ENCODE measurements at places on chromosomes 5 and 9.

GRCh38 chr9:1938135-1938534 is 77.0 kb upstream of the SMARCA2 start:
- DNase-seq = no peak

GRCh38 chr9:136326761-136327303 is 507 bp upstream of the GPSM1 start:
- no peak for DNase-seq

GRCh38 chr9:107735821-107736220 is 246.3 kb upstream of the KLF4 start:
- no peak for DNase-seq

GRCh38 chr9:109378316-109378715 is 57.5 kb upstream of the EPB41L4B start:
- no peak for DNase-seq

GRCh38 chr5:135913713-135914626 is 18.3 kb upstream of the IL9 start:
- DNase-seq = no peak

DNA sequence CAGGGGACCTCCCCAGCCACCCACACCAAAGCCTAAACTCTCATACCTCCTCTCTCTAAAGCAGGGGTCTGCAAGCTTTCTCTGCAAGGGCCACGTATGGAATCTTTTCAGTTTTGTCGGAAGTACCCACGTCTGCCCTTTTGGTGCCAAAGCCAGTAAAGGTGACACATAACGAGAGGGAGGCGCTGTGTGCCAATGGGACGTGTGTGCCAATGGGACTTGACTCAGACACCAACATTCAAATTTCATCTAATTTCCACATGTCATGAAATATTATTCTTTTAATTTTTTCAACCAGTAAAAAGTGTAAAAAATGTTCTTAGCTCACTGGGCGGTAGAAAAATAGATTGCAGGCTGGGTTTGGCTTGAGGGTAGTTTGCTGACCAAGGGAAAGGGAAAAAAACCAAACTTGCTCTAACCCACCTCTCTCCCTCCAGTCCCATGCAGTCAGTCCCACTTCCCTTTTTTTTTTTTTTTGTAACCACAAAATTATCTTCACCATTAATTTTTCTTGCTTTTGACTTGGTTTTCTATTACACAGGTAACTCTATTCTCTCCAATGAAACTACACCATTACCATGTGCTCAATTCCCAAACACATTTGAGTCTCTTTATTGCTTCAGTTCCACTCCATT is 25.5 kb downstream of the OR2V1 start:
- DNase-seq = no peak

- no peak for DNase-seq
Observed at GRCh38 chr9:99682378-99682777, 139.3 kb upstream of the NR4A3 start.

- DNase-seq = no peak
Observed at GRCh38 chr5:7321724-7322123, 74.2 kb upstream of the ADCY2 start.

GRCh38 chr5:91313757-91314673 is 69.1 kb downstream of the ARRDC3 start:
- DNase-seq = peak; percentile 61

GRCh38 chr9:125370786-125371185 is 109.2 kb downstream of the GAPVD1 start:
- no peak for DNase-seq

DNA sequence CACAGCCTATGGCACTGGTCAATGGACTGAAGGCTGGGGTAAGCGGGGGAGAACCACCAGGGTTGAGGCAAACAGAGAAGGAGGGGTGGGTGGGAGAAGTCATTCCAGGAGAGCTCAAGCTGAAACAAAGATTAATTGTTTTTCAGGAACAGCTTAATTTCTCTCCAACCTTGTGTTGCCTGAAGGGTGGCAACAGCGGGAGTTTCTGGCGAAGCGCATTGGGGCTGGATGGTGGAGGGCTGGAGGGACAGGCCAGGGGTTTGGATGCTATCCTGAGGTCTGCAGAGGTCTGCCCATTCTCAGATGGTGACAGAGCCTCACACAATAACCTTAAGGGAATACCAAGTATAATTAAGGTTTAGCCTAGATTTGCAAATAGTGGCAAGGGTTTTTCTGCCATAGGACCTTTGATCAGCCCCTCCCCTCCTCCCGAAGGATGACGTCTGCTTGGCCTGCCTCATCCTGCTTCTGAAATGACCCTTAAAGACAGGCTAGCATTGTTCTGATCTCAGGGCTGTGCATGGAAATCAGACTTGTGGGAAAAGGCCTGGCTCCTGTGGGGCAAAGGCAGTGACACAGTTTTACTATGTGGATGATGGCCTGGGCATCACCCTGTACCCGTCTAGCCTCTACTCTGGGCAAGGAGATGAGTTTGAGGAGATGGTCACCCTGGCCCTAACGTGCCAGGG is 32.7 kb downstream of the PSD2 start:
- peak; percentile 26 for DNase-seq

GRCh38 chr5:136636001-136636400 is 270.7 kb upstream of the TRPC7 start:
- no peak for DNase-seq

DNA sequence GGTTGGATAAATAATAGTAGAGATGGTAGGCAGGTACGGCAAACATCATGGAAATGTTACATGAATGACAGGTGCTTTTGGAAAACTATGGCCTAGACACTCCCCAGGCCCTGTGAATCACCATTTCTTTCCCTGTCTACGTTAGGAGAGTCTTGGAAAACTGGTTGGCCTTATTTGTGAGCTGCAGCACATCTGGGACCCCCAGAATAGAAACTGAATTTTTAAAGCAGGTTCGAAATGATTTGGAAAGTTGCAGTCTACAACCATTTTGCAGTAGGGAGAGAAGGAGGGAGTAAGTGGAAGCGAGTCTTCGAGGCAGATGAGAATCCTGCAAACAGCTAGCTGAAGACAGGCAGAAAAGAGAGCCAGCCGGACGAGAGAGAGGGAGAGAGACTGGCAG is 13.0 kb downstream of the C1QTNF2 start:
- no peak for DNase-seq

DNA sequence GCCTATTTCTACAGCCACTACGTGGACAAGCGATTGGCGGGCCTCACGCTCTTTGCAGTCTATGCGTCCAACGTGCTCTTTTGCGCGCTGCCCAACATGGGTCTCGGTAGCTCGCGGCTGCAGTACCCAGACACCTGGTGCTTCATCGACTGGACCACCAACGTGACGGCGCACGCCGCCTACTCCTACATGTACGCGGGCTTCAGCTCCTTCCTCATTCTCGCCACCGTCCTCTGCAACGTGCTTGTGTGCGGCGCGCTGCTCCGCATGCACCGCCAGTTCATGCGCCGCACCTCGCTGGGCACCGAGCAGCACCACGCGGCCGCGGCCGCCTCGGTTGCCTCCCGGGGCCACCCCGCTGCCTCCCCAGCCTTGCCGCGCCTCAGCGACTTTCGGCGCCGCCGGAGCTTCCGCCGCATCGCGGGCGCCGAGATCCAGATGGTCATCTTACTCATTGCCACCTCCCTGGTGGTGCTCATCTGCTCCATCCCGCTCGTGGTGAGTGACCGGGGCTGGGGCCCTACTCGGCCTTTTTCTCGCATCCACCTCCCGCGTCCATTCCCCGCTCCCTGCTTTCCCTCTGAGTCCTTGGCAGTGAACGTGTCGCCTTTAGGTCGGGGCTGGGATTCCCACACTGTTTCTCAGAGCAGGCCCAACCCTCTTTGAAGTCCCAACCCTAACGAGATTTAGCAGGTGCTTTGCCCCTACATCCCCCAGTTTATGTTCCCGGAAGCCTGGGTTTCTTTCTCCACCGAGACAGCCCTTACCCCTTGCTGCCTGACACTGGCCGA is 1.8 kb downstream of the PTGER4 start:
- DNase-seq = no peak

DNA sequence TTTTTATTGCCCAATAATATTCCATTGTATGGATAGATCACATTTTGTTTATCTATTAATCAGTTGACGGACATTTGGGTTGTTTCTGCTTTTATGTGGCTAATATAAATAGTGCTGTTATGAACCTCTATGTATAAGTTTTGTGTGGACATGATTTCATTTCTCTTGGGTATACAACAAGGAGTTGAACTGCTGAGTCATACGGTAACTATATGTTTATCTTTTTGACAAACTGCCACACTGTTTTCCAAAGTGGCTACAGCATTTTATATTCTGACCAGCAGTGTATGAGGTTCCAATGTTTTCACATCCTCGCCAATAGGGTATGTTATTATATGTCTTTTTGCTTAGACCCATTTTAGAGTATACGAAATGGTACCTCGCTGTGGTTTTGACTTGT is 264.3 kb downstream of the RFX3 start:
- DNase-seq = no peak

- no peak for DNase-seq
Observed at GRCh38 chr9:135283671-135284070, 195.9 kb upstream of the PPP1R26 start.

GRCh38 chr9:94908583-94909249 is 182.2 kb downstream of the AOPEP start:
- DNase-seq = no peak

GRCh38 chr9:133950192-133950591 is 41.9 kb downstream of the VAV2 start:
- no peak for DNase-seq

DNA sequence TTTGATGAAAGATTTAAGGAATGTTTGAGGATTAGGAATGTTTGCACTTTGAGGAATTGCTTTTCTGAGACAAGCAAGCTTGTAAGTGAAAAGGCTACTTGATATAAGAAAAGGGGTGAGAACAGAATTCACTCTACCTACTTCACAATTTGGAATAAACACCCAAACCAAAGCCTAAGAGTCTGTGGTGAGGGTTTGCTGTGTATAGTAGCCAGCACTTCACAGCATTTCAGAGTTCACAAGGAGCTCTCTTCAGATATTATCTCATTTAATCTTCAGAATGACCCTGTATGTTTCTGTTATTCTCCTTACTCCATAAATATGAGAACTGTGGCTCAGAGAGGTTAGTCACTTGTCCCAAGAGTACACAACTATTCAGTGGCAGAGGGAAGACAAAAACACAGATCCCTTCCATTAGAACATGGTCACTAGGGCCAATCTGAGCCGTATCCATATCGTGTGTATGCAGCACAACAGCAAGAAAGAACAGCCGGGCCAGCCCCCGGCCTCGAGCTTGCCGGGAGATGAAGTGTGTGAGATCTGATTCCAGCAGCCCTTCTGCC is 92.4 kb downstream of the FRMD3 start:
- no peak for DNase-seq

DNA sequence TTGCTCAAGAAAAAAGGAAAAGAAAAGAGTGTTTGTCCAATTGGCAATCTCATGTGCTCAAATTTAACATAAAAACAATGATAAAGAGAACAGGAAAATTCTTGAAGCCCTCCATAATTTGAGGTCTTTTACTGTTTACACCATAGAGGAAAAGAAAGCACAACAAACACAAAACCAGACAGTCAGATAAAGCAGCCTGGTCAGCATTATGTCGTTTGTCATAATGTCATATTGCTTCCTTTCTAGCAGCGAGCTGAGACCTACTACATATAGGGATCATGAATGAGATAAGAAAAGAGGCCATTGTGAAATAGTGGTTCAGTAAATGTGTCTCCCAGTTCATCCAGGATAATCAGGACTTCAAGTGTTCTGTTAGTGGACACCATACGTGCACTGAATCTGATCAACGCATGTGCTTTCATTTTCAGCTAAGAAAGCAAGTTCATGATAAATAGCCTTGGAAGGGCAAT is 64.7 kb upstream of the SELENOP start:
- DNase-seq = no peak

GRCh38 chr5:90084342-90084741 is 325.2 kb downstream of the CETN3 start:
- DNase-seq = no peak

DNA sequence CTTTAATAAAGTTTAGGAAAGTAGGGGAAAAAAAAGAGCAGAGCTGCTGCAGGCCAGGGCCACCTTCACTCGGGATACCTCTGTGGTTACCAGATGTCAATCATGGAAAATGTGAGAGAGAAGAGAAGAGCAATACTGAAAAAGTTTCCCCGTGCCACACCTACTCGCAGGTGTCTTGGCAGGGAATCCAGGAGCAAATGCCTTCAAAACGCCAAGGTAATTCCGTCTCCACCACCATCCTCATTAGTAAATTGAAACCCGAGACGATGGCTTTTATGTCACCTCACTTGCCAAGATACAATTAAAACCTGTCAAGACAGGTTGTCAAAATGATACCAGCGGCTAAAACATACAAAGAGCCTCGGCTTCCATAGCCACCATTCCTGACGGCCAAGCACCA is 49.7 kb downstream of the FAM81B start:
- DNase-seq = no peak

GRCh38 chr9:97517331-97518089 is 16.0 kb downstream of the TMOD1 start:
- DNase-seq = no peak

DNA sequence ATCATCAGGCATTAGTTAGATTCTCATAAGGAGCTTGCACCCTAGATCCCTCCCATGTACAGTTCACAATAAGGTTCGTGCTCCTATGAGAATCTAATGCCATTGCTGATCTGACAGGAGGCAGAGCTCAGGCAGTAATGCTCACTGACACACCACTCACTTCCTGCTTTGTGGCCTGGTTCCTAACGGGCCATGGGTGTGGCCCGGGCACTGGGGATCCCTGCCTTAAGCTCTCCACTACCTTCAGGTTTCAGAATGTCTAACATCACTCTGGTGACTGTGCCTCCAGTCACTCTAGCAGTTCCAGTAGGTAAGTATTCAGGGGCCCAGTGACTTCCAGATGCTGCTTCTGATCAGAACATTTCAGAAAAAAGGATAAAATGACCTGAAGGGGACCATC is 152.4 kb downstream of the LRRC70 start:
- no peak for DNase-seq

DNA sequence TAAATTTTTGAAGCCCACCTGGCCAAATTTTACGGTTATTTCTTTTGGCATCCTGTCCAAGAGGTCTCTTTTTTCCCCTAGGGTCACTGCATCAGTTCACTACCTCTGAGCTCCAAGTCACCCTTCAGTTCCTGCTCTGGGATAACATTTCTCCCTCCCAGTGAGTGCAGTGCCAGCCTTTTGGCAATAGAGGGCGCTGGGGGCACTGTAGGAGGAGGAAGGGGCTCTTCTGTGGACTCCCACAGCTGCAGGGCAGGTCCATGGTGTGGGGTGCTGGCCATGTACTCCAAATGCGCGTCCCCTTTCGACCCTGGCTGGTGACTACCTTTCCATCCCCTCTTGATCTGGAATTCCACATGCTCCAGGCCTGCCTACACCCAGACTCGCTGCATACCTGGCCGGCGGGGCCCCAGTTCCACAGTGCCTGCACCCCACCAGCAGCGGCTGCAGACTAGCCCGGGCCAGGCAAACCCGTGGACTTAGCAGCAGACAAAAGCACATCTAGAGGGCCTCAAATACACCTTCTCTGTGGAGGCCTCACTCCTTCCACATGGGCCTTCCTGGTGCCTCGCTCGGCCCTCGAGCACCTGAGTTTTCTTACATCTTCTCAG is 20.3 kb upstream of the NINJ1 start:
- peak; percentile 26 for DNase-seq

Data from nucleus accumbens (tissue), 56 donors.